ENCODE measurements at places on chromosomes 1 and 21.

DNA sequence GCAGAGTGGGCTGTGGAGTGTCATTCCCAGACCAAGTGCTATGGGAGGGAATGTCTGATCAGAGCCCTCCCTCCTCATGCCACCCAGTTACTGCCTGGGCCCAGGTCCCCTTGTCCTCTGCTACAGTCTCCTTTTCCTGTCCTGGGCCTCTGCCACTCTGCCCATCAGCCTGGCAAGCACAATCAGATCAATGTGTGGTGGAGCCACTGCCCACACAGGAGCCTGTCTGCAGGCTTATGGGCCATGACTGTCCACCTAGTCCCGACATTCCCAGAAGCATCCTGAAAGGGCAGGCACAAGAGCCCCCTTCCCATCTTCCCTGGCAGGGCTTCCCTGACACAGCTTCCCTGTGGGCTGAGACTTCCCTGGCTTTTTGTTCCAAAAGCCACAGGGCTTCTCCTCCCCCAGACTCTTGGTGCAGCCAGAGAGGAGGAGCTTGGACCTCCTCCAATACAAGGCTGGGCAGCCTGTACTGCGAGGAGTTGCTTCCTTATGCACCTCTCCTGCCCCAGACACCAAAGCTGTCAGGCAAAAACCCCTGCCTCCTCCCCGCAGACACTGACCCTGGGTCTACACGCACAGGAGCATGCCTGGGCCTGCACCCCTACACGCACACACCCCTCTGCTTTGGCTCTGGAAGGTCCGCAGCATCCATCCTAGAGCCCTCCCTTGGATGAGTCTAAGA is 29.2 kb upstream of the CNTN2 start:
- peak; percentile 27 for DNase-seq

GRCh38 chr21:44780767-44781459 is 20.7 kb downstream of the UBE2G2 start:
- DNase-seq = no peak

- no peak for DNase-seq
Observed at GRCh38 chr21:46422636-46423241, 36.0 kb upstream of the DIP2A start.

DNA sequence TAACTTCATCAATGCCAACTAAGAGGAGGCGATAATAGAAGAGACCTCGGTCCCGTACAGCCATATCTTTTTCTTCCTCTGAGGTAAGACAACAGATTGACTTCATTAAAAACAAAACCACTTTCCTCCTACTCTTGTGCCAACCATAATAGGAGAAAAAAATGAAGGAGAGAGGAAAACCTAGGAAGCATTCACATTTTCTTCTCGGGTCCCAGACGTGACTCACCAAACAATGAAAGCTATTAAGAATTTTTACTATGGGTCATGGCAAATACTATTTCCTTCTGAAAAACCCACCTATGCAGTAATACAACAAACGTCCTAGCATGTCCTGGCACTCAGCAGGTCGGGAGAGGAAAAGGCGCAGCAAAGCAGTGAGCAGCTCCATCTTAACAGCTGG is 8.6 kb upstream of the BCL2L15 start:
- DNase-seq = no peak

Measured in H4 (cell line).